ENCODE measurements at places on chromosomes 13 and 19.

GRCh38 chr13:50531917-50532899 is 311.3 kb downstream of the DLEU7 start:
- H3K4me1 ChIP-seq: peaks cover 32% of the 10 kb centered on the region
- H3K27me3 ChIP-seq: no peaks in the 10 kb centered on the region
- H3K27ac ChIP-seq: no peak overlapping the region

GRCh38 chr13:47519626-47520025 is 481.4 kb downstream of the SUCLA2 start:
- no peak overlapping the region for H3K27ac ChIP-seq
- no peak for DNase-seq
- no peak overlapping the region for H3K4me3 ChIP-seq
- H3K4me1 ChIP-seq: no peaks in the 10 kb centered on the region
- H3K36me3 ChIP-seq: no peaks in the 10 kb centered on the region

DNA sequence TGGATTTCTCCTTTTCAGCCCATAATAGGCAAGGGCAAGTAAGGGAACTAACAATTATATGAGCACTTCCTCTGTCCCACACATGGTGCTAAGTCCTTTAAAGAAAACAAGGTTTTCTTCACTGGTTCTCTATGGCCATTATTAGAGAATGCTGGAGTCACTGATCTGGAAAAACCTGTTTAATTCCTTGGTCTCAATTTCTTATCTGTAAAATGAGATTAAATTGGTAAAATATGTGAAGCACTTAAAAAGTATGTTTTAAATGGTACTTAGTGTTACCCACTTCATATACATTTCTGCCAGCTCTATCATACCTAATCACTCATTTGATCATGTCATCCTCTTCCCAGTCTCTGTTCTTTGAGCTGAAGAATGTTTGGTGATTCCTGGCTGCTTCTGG is 39.4 kb downstream of the LRCH1 start:
- no peaks in the 10 kb centered on the region for H3K27me3 ChIP-seq
- H3K27ac ChIP-seq: no peak overlapping the region
- no peaks in the 10 kb centered on the region for H3K36me3 ChIP-seq
- DNase-seq: no peak

DNA sequence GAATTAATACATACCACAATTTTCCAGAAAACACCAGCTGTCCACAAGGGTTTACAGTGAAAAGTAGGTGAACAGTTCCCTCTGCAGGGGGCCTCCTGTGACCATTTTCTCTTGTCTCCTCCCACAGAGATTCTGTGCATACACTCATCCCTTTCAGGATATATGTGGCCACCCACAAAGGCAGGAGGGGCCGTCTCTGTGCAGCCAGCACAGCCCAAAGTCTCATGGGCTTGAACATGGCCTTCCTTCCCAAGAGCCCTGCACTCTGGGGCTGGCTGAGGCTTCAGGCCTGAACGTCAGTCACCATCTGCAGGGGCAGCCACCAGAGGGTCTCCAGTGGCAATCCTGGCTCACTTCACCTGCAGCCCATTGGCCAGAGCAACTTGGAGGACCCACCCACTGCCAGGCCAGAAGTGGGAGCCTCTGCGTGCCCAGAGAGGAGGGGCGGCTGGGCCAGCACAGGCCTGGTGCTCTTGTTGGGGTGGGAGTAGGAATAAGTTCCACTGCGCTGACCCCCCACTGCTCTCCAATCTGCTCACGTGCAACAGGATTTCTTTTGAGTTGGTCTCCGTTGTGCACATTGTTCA is 25.1 kb downstream of the TMEM161A start:
- peak overlapping the region; percentile 70 for H3K27ac ChIP-seq
- DNase-seq: no peak
- no peaks in the 10 kb centered on the region for H3K36me3 ChIP-seq
- H3K27me3 ChIP-seq: no peaks in the 10 kb centered on the region
- H3K4me3 ChIP-seq: no peak overlapping the region
- peaks cover 29% of the 10 kb centered on the region for H3K4me1 ChIP-seq

GRCh38 chr13:57629821-57630235 is 1.7 kb upstream of the PCDH17 start:
- peaks cover 39% of the 10 kb centered on the region for H3K4me1 ChIP-seq
- no peak for DNase-seq
- no peak overlapping the region for H3K27ac ChIP-seq
- peaks cover 10% of the 10 kb centered on the region for H3K27me3 ChIP-seq
- no peaks in the 10 kb centered on the region for H3K36me3 ChIP-seq

DNA sequence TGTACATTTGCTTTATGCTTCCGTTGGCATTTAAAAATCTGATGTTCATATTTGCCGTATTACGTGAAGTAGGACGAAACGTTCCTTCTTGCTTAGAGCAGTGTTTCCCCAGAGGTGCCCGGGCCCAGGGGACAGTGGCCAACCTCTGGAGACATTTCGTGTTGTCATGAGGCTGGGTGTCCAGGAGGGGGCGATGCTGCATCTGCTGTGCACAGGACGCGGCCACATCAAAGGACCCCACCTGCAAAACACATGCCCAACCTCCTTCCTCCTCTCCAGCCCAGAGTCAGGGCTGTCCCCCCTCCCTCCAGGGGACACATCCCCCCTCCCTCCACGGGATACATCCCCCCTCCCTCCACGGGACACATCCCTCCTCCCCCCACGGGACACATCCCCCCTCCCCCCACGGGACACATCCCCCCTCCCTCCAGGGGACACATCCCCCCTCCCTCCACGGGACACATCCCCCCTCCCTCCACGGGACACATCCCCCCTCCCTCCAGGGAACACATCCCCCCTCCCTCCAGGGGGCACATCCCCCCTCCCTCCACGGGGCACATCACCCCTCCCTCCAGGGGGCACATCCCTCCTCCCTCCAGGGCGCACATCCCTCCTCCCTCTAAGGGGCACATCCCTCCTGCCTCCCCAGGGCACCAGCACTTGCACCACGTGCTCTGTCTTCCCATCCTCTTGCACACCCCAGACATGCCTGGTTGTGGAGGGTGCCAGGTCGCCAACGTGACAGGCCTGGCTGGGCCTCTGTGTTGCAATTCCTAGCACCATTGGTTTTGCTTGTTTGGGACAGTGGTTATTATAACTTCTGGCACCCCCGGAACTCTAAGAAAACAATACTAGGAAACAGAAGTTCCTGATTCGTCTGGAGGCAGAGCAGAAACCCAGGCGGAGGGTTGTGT is 46.7 kb downstream of the GAS6 start:
- H3K27me3 ChIP-seq: no peaks in the 10 kb centered on the region
- peak overlapping the region; percentile 93 for H3K27ac ChIP-seq
- DNase-seq: no peak
- no peak overlapping the region for H3K4me3 ChIP-seq
- peaks cover 58% of the 10 kb centered on the region for H3K4me1 ChIP-seq
